ENCODE measurements at places on chromosomes 5 and 9.

GRCh38 chr9:128764361-128764760 lies 7.4 kb downstream of the ZER1 start:
- DNase-seq: no peak

DNA sequence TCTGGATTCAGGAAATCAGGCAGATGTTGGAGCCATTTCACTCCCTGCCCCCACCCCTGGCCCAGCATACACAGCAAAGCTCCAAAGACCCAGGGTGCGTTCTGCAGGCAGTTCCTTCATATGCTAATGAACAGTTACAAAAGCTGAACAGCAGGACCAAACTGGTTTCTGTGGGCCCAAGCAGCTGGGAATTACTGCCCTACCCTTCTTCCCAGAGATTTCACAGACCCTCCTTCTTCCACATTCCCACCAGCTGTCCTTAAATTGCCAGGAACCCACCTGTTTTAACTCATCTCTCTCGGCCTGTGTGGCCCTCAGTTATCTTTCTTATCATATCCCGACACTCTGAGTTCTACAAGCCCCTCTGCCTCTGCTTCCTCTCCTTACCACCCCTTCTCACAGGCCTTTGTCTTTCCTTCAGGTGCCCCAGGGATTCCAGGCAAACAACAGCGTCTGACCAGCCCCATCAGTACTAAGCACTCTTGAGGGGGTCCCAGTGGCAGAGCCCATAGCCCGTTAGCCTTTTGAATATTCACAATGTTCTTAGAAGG lies 10.6 kb upstream of the F2RL1 start:
- DNase-seq: no peak

GRCh38 chr5:109876941-109877669 lies 187.4 kb downstream of the MAN2A1 start:
- no peak for DNase-seq

DNA sequence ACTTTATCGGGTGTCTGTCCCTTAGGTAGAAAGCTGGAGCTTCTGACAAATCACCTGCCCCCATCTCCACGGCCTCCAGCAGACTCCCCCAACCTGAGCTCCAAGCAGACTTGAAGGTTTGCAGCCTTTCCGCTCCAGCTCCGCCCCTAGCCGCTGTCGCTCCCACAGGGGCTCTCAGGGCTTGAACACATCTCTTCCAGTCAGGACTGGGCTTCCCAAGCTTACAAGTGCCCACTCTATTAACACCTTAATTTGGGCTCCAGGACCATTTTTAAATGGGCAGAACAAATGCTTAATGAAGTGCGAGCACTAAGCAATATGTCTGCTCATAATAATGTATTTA lies 17.2 kb upstream of the SLC25A51 start:
- DNase-seq: no peak

DNA sequence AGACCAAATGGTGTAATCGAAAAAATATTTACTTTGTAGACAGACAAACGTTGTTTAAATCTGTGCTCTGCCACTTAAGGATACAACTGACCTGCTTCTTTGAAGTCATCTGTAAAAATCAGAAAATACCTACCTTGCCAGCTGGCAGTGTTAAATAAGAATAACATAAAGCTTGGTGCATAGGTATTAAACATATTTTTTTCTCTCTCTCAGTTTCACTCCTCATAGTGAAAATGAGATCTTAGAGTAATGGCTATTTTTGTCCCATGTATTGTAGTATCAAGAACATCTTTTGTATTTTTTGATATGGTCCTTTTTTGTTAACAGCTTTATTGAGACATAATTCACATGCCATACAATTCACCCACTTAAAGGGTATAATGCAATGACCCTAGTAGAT lies 17.9 kb upstream of the RANBP17 start:
- DNase-seq: no peak

- DNase-seq: no peak
These were observed 30.8 kb upstream of the PANK3 start for GRCh38 chr5:168609806-168610482.

DNA sequence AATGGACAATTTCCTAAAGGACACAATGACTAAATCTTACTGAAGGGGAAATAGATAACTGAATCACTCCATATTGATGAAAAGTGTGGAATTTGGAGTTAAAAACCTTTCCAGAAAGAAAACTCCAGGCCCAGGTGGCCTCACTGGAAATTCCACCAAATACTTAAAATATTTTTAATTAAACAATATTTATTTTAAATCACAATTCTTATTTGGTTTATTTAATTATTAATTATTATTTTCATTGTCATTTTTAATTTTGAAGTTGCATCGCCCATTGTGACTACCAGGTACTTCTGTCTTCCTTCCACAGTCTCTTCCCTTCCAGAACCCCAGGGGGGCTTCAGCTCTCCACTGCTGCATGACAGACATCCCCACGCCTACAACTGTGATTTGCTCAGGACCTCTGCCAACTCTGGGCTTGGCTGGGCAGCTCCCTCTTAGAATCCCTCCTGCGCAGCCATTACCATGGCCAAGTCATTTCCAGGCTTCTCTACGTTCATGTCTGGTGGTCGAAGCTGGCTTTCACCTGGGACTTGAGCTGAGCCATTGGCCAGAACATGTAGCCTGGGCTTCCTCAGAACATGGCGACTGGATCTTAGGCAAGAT lies 16.4 kb upstream of the GADD45G start:
- no peak for DNase-seq

All from pulmonary artery endothelial cell (primary cell).